ENCODE measurements at places on chromosomes 1 and 21. TPM values are rescaled to one million over a fixed set of nuclear protein-coding genes. Genes with fewer than 3 reads are reported as not detected.

TAS1R1 gene
- 0.05 TPM for polyA plus RNA-seq

DNA sequence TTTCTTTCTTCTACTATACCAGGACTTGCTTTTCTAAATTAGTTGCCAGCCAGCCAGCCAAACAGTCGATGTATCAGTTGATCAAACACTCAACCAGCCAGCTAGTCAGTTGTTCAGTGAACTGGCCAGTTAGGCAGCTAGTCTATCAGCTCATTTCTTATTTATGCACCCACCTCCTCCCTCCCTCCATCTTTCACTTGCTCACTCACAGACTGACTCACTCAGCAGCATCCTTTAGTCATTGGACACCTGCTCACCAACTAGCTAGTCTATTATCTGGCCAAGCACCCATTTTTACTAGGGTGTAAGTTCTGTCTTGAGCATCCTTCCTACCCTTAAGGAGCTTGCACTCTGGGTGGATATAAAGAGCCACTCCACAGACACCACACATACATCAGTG is 5.9 kb upstream of the SPRR4 start:
- H3K36me3 ChIP-seq = no peaks in the 10 kb centered on the region
- H3K27me3 ChIP-seq = no peaks in the 10 kb centered on the region
- no peak overlapping the region for H3K27ac ChIP-seq
- no peak for DNase-seq

TRIM63 gene
- not detected for polyA plus RNA-seq

DNA sequence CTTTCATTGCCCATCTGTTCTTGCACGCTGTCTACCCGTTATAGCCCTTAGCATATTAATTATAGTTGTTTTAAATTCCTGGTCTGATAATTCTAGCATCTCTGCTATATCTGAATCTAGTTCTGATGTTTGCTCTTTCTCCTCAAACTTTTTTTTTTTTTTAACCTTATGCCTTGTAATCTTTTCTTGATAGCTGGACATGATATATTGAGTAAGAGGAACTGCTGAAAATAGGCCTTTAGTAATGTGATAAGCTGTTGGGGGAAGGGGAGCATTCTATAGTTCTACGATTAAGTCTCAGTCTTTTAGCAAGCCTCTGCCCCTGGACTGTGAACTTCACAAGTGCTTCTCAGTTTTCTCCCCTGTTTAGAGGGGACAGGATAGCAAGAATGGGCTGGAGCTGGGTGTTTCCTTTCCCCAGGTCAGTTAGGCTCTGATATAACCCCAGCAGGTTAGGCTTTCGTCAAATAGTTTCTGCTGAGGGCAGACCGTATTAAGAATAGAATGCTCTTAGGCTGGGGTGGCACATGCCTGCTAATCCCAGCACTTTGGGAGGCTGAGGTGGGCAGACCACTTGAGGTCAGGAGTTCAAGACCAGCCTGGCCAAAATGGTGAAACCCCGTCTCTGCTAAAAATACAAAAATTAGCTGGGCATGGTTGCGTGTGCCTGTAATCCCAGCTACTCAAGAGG is 62.2 kb downstream of the ZFYVE9 start:
- H3K36me3 ChIP-seq = no peaks in the 10 kb centered on the region
- H3K4me3 ChIP-seq = no peak overlapping the region
- DNase-seq = peak; percentile 15
- H3K4me1 ChIP-seq = 0 out of 2 replicates have a peak, but pooled peaks cover 2% of the 10 kb centered on the region

All from IMR-90 (cell line).